Forelimb muscle (tissue), 1 donor: ENCODE measurements at places on chromosomes 11 and 22.

GRCh38 chr22:22196018-22196533, 48.5 kb upstream of the VPREB1 start:
- no peak for DNase-seq

- DNase-seq: no peak
Observed at GRCh38 chr22:20904008-20904979, 12.9 kb upstream of the CRKL start.

DNA sequence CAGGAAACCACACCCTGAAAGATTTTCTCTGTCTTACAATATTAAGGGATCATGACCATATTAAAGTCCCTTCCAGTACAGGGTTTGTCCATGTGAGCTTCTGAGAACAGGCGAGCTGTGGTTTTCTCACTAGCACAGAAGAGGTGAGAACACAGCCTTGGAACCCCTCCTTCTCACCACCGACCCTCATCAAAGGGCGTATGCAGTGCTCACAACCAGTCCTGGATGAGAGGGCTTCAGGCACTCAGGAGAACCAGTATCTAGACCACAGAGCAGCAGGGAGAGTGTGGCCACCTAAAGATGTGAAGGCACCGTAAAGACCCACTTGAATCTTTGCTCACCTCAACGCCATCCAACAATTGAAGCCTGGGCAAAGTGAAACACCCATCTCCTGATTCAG, 397.0 kb downstream of the ETS1 start:
- no peak for DNase-seq

DNA sequence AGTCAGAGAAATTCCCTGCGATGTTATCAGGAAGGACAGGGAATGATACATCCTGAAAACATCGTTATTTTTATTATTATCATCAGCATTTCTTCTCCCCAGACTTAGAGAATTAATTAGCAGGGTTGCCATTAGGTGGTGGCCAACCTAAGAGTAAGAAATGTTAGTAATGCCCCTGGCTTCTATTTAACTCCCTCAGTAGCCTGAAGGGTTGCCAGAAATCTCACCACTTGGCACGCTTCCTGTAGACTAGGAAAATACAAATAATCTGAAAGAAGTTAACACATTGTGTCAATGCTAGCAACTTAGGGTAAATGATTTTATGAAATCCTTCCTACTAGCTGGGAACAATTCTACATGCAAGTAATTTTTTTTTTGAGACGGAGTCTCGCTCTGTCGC, 45.5 kb downstream of the ENDOD1 start:
- DNase-seq: no peak

GRCh38 chr11:39374963-39375698, 2084.3 kb downstream of the LRRC4C start:
- DNase-seq: peak; percentile 19

GRCh38 chr11:82505379-82505778, 228.3 kb downstream of the FAM181B start:
- no peak for DNase-seq

DNA sequence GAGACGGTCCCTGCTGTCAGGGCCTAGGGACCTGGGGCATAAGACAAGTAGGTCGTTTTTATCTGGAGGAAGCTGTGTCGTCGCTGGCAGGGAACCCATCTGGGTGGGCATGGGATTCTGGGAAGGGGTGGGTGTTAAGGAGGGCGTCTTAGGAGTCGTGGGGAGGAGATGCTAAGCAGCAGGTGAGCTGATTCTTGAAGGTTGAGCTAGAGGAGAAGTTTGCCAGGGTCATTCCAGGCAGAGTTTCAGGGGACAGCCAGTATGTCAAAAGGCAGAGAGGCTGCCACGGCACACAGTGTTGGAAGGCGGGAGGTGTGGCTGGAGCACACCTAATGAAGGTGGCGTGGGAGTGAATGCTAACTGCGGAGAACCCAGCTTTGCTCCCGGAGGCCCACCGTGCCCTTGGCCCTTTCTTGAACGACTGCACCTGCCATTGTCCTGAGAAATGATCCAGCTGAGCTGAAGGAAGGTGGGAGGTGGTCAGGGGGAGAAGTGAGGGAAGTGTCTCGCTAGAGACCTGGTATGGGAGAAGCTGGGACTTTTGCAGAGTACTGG, 1.3 kb downstream of the FAM118A start:
- no peak for DNase-seq

GRCh38 chr11:17129003-17129402, 51.5 kb upstream of the RPS13 start:
- no peak for DNase-seq

DNA sequence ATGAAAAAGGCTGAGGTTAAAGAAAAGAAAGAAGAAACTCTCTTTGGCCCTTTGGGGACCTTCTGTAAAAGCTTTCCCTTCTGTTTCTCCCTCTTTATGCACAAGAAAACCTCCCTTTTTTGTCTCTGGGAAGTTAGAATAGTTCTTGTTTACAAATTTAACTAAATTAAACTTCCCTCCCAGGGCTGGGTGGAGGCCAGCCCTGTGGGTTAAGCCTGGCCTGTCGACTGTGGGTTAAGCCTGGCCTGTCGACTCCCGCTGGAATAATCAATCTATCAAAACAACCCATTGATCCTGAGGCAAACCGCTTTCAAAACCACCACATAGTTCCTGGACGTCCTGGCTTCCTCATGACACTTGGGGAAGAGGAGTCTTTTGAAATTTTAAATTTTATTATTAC, 1.2 kb upstream of the DRG1 start:
- no peak for DNase-seq

GRCh38 chr11:79762279-79762921, 321.6 kb upstream of the TENM4 start:
- no peak for DNase-seq

- no peak for DNase-seq
Observed at GRCh38 chr22:39383841-39384625, 15.5 kb upstream of the TAB1 start.

- DNase-seq: no peak
Observed at GRCh38 chr11:590997-591396, 14.7 kb downstream of the PHRF1 start.

DNA sequence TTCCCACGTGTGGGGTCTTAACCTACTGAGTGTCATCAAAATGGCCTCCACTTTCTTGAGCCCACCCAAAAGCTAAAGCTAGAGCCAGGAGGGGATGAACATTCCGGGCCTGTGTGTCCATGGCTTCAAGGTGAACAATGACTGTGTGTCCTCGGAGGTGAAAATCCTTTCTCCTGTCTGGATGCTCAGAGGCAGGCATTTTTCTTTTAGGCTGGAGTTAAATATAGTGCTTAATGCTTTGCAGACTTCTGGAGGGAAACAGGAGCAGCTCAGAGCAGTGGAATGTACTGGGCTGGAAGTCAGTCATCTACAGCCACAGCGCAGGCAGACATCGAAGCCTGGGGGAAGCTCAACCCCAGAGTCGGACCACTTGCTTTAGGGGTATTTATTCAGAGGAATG, 68.6 kb upstream of the TMEM45B start:
- DNase-seq: no peak
